T-helper 9 cell (primary cell): ENCODE measurements at places on chromosomes 4 and X.
A peak's percentile ranks its signal among the peaks of the same experiment; 100 is the strongest.

GRCh38 chr4:111228396-111228795 lies 605.5 kb upstream of the PITX2 start:
- no peak for DNase-seq

DNA sequence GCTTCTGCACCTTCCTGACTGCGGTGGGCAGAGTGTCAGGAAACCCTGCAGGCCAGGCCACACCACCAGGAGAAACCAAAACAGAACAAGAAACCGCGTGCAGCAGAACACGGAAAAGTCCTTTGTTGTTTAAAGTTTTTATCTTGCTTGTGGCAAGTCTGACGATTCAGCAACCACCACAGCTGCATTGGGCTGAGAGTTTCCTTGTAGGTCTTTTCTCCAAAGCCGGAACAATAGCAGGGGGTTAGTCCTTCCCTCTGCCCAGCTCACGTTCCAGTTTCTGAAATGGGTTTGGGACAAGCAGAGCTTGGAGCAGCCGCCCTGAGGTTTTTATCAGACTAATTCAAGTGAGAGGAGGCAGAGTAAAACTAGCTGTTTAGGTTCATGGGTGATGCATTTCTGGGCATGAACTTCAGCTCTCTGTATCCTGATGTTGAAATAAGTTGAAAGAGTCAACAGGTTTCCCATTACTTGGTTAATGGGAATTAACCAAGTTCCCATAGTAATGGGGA lies 216.9 kb downstream of the PTTG2 start:
- peak; percentile 22 for DNase-seq

DNA sequence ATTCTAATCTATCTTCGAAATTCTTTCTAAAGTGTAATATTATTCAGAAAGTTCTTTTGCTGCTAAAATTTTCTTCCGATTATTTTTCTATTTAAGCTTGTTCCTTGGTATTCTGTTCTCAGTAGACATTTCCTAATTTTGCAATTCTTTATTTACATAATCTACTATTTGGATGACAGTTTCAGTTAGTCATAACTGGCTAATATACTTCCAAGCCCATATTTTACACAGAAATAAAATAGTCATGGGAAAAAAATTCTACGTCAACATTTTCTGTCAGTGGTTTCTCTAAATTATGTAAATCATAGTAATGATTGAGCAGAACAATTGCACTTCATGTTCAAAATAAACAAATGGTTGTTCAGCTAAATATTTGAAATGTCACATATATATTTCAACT lies 178.0 kb upstream of the ANKRD50 start:
- no peak for DNase-seq

- DNase-seq: no peak
Observed at GRCh38 chr4:169362607-169363006, 91.9 kb upstream of the SH3RF1 start.

- DNase-seq: no peak
Observed at GRCh38 chr4:7202411-7202810, 10.1 kb downstream of the SORCS2 start.

DNA sequence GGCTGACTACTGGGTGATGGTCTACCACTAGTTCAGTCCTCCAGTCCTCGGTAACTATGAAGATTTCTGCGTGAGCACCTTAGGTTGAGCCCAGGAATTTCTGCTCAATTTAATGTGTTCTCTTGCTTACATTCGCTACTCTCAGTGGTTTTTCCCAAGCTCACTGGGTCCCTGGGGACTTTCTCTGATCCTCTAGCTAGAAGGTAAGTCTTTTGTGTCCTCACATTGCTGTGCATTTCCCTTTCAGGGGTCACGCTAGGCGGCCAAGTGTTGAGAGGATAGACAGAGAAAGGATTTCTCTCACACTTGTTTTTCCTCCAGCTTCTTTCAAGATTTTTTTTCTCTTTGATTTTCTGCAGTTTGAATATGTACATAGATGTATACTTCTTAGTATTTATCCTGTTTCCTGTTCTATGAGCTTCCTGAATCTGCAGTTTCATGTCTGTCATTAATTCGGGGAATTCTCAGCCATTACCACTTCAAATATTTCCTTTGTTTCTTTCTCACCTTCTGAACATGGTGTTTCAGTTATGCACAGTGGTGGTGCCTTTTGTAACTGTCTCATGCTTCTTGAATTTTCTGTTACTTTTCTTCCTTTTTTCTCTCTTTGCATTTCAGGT lies 17.5 kb downstream of the MAGEA9 start:
- DNase-seq: no peak

- no peak for DNase-seq
Observed at GRCh38 chr4:75892508-75892907, 9.7 kb downstream of the PPEF2 start.

DNA sequence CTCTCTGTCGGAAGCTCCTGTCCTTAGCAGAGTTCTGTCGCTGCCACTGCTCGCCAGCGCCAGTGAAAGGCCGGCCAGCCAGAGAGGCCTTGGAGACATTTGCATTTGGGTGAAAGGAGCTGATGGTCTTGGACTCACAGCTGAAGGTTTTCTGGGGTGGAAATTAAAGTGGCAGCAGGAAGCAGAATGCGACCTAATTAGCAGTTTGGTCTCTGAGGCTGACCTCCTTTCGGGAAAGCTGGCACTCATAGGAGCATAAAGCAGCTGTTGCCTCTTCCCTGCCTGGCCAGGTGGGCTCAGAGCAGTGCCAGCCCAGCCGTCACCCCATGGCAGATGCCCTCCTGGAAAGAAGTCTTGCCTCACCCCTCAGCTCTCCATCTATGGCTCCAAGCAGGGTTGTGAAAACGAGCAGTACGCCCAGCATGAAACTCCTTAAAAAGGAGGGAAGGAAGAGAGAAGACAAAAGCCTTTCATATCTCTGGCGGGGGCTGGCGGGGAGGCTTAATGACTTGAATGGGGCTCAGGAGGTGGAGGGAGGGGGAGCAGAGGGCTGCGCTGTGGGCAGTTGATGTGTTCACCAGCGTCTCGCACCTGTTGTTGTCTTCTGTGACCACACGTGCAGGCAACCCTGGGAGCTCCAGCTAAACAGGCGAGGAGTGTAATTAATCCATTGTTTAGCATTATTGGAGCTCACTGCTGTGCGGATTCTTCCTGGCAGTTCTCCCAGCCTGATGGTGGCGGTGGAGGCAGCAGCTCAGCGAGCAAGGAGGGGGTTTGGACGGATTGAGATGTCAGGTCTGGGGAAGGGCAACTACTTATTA lies 264.0 kb downstream of the MID1IP1 start:
- DNase-seq: no peak

DNA sequence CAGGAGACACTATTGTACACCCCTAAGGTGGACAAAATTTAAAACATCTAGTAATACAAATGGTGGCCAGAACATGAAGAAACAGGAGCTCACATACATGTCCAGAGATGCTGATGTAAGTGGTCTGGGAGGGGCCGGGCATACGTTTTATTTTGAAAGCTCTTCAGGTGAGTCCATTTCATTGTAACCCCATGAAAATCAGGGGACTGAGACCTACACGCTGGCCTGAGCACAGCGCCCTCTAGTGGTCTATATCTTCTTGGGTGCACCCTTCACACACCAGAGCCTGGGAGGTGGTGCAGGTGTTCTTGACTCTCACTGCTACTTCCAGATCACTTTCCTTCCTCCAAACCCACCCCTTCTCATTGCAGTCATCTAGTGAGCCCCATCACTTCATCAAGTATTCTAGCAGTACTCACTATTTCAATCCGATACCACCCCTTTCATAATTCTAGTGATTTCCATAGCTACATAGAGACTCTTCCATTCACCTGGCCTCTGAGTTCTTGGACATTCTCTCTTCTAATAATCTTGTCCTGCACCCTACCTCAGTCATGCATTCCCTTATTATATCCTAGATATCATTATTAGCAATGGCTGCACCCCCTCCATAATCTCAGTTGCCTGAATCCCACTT lies 4.3 kb upstream of the TLR6 start:
- DNase-seq: peak; percentile 49

- no peak for DNase-seq
Observed at GRCh38 chr4:35164063-35164462, 1080.3 kb downstream of the ARAP2 start.

- DNase-seq: no peak
Observed at GRCh38 chr4:167544391-167544790, 310.1 kb upstream of the SPOCK3 start.

DNA sequence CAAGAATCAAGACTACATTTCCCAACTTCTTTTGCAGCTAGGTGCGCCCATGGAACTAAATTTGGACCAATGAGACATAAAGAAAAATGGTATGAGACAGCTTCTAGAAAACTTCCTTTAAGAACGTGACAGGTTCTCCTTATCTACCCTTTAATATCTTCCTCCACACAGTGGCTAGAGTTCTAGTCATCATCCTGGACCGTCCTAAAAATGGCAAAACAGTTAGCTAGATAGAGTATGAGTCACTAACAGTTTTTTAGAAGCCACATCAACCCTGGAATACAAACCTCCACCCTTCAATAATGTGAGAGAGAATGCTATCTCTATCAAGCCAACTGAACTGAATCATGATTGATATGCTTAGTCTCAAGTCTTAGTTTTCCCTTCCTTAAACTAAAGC lies 267.9 kb upstream of the SLC7A11 start:
- no peak for DNase-seq

DNA sequence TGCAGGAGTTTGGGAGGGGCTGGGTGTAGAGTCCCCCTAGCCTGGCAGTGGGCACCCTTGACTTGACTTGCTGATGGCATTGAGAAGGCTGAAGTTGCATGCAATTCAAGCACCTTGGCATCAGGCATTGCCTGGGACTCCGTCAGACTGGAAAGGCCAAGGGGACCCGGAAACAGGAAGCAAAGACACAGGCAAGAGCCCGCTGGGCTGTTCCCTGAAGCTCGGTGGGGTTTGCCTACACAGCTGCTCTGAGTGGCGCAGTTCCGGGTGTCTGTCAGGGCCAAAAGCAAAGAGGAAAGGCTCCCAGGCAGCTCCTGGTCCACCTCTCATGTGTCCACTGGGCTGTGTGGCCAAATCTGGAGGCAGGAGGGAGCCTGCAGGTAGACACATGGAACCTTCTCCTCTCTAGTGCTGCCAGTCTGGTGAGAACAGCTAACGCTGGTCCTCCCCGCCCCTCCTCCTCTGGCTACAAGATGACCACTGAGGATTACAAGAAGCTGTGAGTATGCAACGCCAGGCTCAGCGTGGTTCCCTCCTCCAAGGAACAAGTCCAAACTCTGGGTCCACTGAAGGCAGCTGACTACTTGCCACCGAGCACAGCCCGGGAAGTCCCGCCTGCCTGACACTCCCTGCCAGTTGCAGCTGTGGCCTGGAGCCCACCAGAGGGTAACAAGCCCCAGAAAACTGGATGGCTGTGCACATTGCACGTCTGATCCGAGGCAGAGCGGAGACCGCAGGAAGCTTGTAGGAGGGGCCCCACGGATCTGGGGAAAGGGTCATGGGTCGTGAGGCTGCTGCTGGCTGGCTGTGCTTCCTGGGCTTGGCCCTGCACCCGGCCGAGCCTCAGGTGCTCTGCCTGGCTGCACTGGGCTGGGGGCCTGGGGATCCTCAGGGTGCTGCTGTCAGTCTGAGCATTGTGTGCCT lies 20.1 kb downstream of the ZNF185 start:
- no peak for DNase-seq

- DNase-seq: no peak
Observed at GRCh38 chr4:160373911-160374310, 1271.0 kb downstream of the RAPGEF2 start.

GRCh38 chr4:48375651-48376304 lies 34.4 kb downstream of the SLAIN2 start:
- no peak for DNase-seq

- no peak for DNase-seq
Observed at GRCh38 chrX:41457613-41458192, 10.6 kb downstream of the NYX start.

DNA sequence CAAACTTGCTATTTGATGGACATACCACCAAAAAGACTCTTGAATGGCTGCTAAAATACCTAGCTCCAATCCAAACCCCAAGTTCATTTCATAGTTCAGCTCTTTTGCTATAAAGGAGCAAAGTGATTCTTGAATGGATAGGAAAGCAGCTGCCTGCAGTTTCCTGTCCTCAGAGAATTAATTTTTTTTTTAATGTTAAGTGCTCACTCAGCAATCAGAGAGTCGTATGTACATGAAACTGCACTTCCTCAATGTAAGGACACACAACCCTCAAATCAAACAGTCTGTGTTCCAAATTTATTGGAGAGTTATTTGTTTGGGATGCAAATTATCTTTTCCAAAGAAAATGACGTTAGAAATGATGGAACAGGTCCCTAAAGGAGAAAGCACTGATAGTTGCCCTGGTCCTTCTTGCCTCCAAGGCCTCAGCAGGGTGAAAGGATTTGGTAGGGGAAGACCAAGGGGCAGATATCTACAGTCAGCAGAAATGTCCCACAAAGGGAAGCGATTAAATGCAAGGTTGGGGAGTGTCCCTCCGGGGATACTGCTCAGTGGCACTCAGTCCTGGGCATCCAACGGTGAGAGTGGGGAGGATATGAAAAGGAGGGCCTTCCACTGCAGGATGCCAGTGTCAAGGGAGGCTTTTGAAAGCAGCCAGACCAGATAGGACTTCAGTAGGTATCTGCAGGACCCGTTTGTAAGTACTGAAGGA lies 67.2 kb upstream of the RASGEF1B start:
- DNase-seq: no peak

DNA sequence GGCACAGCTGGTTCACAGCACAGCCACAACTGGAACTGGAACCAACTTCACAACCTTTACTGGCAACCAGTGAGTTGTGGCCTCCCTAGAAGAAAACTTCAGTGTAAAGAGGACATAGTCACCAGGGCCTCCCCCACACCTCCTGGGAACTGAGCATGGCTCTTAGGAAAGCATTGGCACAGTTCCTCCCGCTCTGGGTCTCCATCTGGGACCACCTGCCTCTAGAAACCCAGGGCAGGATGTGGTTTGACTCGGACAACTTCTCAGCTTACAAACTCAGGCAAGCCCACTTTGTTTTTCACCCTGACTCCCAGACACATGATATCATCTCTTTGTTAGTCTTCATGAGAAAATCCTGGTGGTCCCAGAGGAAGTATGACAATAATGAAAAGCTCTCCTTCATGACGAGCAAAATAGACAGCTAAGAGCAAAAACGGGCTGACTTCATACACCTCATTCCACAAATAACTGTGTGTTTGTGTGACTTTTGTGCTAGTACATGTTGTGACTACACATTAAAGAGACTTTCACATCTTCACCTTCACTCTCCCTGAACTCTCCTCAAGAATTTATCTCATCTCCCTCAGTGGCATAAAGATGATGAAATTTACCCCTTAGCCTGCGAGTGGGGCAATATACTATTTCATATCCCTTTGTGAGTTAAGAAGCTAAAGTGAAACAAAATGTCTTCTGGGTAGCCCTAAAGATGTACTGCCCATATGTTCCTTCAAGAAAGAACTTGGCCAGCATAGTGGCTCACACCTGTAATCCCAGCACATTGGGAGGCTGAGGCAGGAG lies 75.4 kb downstream of the SH3KBP1 start:
- DNase-seq: no peak

- DNase-seq: no peak
Observed at GRCh38 chr4:100525686-100526085, 7.9 kb upstream of the EMCN start.

- DNase-seq: no peak
Observed at GRCh38 chr4:185235119-185235842, 25.9 kb downstream of the SNX25 start.

DNA sequence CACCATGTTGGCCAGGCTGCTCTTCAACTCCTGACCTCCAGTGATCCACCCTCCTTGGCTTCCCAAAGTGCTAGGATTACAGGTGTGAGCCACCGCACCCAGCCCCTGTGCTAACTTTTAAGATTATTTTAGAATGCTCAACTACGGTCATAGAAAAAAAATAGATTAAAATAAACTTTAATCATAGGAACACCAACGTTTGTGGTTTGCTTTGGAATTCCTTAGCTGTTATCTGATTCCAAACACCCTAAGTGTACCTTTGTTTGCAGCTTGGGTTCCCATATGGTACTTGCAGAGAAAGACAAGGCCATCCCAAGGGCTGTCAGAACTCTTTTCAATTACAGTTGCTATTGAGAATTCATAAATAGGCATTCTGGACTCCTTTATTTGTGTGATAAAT lies 90.1 kb upstream of the EFHC2 start:
- DNase-seq: no peak
